ENCODE measurements at places on chromosomes 4 and X.
A peak's percentile ranks its signal among the peaks of the same experiment; 100 is the strongest.

DNA sequence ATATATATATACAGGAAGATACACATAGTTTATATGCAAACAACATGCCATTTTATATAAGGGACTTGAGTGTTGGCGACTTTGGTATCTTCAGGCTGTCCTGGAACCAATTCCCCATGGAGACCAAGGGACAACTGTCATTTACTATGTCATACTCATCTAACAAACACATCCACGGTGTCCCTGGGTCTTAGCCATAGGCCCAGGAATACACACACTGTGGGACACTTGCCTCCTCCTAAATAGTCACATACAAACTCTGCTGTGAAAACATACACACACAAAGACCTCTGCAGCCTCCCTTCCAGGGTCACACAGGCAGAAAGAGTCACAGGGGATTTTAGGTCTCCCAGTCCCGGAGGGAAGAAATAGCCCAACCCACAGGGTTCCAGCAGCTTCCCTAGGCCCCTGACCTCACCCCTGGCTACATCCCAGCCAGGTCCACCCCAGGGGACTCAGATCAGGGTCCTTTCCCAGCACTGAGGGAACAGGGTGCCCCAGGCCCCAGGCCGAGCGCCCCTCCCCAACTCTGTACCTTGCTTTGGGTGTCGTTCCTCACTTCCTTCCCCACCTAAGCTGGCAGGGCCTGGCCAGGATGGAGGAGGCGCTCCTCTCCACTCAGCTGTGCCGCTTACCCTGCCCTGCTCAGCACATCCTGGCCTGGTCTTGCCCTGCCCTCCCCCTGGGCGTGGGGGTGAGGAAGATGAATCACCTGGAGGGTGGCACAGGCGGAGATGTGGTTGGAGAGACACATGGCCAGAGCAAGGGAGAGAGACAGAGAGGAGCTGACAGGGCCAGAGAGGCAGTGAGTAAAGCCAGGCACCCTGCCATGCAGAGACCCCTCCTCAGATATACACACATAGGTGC, 21.8 kb downstream of the FGD1 start:
- no peak for DNase-seq

GRCh38 chr4:5277079-5277478, 225.8 kb downstream of the STK32B start:
- DNase-seq = no peak

- no peak for DNase-seq
Observed at GRCh38 chrX:47844117-47844516, 7.4 kb downstream of the ZNF81 start.

DNA sequence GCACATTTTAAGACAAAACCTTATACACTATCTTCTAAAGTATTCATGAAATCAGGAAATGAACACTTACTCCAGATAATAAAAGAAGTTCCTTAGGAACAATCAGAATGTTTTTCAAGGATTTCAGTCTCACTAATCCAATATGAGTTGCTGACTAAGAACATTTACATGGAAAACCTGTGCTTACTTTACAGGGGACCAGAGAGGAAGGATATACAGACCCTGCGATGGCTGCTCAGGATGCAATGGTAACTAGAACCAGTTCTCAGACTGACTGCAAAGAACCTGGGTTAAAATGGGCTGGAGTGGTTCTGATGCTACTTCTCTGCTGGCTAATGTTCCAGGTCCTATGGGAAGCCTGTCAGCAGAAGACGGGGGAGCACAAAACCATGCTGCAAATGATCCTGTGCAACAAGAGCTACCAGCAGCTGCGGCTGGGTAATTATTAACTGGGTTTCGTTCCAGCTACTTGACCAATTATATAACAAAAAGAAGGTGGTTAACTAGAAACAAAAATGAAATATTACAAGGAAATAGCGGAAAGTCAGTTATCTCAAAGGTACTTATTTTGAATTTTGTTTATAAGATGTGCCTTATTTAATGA, 85.3 kb downstream of the ANXA10 start:
- DNase-seq = no peak

GRCh38 chrX:155188786-155189185, 27.5 kb upstream of the VBP1 start:
- DNase-seq = no peak

DNA sequence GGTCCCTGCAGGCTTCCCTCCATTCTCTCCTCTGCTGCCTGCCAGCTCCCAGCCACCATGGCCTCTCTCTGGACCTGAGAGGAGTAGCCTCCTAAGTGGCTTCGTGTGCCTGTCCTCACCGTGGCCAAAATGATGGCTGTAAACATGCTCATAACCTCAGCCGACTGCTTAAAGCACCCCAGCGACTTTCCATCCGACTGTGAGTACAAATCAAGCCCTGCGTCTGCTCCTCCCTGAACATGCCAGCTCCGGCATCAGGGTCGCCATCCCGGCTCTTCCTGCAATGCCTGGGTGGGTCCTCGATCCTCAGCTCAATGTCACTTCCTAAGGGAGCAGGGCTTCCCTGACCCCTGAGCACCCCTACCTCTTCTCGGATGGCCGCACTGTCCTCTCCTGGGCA, 3.3 kb upstream of the SORCS2 start:
- no peak for DNase-seq

DNA sequence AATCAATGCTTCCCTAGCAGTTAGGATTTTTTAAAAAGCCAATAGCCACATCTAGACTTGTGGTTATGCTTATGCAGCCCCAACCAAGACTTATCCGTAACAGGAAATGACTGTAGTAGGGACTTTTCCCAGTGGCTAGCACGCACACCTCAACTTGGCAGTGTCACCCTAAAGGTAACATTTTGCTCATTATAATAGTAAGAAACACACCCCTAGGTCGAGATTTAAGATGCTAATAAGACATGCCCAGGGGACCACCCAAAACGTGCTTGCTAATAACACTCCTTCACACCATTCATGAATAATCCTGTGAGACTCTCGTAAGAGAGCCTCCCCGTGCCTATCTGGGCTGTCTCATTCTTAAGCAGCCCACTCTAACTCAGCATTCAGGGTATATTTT, 195.3 kb downstream of the CHIC1 start:
- DNase-seq = no peak

DNA sequence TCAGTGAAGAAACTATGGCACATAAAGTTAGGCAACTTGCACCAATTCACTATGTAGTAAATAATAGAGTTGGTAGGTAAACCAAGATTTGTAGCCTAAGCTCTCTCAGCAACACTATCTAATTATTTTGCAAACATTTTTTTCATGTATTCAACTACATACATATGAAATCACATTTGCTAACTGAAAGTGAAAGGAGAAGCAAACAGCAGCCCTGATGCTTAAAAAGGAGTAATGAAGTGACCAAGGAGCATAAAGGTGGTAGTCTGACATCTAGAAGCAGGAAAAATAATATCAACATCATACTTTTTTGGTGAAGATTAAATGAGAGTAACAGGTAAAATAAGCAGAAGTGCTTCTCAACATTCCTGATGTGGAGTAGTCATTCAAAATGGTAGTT, 603.7 kb downstream of the GRXCR1 start:
- DNase-seq = no peak

DNA sequence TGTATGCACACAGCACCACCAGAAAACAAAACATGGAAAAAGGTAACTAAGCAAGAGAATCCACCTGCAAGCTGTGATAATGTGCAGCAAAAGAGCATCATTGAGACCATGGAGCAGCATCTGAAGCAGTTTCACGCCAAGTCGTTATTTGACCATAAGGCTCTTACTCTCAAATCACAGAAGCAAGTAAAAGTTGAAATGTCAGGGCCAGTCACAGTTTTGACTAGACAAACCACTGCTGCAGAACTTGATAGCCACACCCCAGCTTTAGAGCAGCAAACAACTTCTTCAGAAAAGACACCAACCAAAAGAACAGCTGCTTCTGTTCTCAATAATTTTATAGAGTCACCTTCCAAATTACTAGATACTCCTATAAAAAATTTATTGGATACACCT, 90.2 kb downstream of the TET2 start:
- DNase-seq = no peak

DNA sequence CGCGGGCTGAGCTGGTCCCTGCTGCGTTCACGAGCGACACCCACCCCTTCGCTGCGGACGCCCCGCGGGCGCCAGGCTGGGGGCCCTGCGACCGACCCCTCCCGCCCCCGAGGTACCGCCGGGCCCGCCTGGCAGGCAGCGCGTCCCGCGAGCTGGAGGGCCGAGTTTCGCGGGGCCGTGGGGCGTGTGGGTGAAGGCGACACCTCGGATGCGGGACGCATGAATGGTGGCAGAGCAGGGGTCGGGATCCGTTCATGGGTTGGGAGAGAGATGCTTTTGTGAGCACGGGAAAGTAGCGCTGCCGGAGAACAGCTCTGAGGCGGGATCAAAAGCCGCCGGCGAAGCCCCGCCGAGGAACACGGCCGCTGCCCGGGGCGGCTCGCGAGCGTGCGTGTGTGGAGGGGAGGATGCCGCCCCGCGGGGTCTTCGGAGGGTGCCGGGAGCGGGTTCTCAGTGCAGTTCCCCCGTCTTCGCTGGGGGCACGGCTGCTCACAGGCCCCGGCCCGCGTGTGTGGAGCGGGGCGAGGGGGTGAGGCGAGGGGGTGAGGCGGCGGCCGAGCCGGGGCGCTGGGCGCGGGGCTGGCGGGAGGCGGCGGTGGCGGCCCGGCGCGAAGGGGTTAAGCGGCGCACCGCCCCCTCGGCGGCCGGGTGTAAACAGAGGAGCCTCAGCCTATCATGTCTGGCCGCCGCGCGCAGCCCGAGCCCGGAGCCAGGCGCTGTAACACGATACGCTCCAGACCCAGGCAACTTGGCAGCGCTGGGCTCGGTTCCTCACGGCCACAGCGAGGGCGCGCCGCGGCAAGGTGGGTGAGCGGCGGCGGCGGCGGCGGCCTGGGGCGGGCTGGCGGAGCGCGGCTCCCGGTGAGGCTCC, 205.3 kb downstream of the TENM3 start:
- peak; percentile 71 for DNase-seq

- no peak for DNase-seq
Observed at GRCh38 chr4:8229331-8229975, 30.4 kb downstream of the SH3TC1 start.

GRCh38 chrX:142312591-142312990, 107.5 kb upstream of the MAGEC2 start:
- no peak for DNase-seq

GRCh38 chr4:74659576-74660411, 134.5 kb downstream of the BTC start:
- no peak for DNase-seq

DNA sequence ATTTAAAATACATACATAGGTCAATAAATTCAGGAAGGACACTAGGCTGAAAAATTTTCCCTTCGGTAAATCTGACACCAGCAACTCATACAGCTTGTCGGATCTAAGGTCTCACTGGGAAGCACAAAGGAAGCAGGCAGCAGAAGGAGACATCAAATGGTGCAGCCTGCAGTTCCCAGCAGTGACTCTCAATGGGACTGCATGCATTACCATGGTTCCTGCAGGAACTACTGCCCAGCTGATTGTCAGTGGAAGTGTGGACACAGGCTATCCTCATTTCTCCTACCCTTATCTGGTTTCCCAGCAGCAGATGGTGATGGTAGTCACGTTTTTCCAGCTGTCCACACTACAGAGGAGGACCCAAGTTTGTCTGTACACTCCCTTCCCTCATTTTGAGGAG, 113.3 kb downstream of the PPP1R2C start:
- DNase-seq = no peak

- no peak for DNase-seq
Observed at GRCh38 chrX:147953976-147954375, 27.2 kb upstream of the FMR1NB start.

DNA sequence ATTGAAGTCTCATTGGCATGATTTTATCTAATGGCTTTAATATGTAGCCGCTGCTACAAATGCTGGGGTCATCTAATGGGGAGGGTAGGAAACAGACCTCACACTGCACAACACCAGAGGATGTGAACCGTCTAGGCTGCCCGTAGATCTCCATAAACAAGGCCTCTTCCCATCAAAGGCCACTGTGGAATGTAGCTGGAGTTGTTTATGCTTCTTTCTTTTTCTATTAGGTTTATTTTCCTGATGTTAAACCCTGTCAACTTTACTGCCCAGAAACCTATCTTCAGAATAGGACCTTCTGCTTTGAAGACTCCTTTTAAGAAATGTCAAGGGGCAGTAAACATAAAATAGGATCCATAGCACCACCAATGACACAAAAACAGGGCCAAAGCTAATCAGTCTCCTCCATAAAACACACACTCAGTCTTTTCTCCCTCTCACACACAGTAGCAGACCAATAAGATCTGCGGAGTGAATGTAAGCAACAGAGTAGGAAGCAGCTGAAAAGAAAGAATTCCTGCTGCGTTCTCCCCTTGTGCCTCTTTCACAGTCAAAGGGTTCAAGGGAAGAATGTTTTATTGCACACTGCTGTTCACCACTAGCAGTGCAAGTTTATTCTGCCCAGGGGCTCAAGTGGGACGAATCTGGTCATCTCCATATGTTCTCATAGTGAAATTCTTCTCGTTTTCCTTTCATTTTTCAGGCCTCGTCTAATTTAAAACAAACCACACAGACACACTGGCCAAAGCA, 72.2 kb downstream of the MAML3 start:
- DNase-seq = no peak

- DNase-seq = no peak
Observed at GRCh38 chr4:164771088-164771487, 17.2 kb downstream of the SMIM31 start.

DNA sequence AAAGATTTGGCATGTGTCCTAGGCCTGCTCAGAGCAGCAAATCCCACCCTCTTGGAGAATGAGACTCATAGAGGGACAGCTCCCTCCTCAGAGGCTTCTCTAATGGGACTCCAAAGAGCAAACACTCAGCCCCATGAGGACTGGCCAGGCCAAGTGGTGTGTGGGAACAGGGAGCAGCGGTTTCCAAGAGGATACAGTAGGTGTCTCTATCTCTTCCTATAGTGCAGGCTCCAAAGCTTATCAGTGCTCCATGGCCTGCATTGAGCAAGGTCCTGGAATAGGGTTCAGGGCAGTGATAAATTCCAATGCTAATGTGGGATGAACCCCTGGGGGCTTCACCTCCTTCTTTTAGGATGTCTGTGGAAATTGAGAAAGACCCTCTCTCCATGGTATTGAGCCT, 15.7 kb upstream of the MAGEA10 start:
- no peak for DNase-seq

DNA sequence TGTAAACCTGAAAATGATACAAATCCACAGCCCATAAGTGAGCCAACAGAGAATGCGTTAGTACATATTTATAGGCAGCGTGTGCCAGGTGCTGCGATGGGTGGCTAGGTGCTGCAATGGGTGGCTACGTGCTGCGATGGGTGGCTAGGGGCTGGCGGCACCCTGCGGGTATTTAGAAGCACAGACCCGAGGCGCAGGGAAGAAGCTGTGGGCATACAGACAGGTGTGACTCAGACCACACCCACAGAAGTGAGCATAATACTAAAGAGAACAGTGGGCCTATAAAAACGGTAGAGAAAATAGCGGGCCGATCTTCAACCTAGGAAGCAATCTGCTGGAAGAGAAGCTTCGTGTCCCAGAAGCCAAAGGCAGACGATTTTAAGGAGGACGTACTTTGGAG, 81.1 kb downstream of the FAT1 start:
- DNase-seq = no peak

DNA sequence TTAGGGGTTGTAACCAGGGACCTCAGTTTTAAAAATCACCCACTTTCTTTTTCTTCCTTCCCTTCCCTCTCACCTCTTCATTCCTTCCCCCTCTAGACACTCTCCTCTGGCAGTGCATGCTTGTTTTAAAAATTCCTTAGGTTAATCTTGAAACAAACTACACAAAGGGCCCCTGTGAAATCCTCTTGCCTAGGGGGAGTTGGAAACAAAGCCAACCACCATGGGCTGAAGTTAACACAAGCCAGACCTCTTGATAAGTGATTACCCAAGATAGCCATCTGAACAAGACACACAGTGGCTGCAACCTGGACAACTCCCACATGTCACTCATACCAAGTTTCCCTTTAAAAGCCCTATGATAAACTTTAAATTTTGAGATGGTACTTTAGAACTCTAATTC, 68.9 kb downstream of the TENT5D start:
- DNase-seq = no peak

GRCh38 chrX:121886557-121886956, 839.1 kb downstream of the GLUD2 start:
- DNase-seq = no peak
